ENCODE measurements at places on chromosomes 12 and 14.

DNA sequence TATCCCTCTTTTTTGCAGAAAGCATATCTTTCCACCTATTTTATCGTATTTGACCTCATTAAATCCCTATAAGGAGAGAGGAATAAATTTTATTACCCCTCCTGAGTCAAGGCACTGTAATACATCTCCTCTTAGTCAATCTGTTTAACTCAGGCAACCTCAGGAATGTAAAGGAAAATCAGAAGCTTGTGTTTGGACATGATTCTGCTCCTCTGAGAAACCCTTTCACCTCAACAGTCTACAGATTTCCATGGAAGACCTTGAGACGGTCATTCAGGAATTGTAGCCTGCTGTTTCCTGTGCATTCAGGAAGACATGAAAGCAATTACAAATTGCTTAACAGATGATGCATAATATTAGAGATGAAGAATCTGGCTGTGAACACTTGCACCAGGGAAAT, 360.8 kb downstream of the PAWR start:
- DNase-seq = no peak

DNA sequence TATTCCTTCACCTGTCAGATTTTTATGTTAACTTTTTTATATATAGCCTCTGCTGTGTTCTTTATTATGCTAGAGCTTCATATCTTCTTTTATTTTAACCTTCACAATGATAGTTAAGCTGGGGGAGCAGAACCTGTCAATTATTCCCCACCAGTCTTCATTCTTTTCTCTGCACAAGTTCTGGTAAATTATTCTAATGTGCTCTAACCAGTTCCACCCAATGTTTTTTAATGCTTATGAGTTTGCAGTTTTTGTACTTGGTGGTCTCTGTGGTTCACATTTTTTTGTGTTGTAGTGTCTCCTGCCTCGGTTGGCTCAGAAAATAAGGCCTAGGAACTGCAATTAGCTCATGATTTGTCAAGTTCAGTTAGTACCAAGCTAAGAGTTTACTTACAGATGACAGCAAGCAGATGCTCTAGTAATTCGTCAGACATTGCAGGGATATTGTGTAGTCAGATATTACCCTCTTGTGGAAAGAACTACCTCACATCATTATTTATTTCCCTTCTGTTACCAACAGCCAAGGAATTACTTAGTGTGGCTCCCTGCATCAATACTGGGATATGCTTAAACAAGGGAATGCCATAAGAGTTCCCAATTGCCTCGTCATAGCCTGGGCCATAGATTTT, 14.5 kb downstream of the DYRK2 start:
- no peak for DNase-seq

- peak; percentile 58 for DNase-seq
These were observed 1.5 kb downstream of the PRDM4 start for GRCh38 chr12:107759410-107759809.

- DNase-seq = peak; percentile 86
These were observed 121.7 kb upstream of the FUT8 start for GRCh38 chr14:65290830-65291229.

- DNase-seq = no peak
These were observed 35.6 kb downstream of the PTGER2 start for GRCh38 chr14:52349731-52350130.

DNA sequence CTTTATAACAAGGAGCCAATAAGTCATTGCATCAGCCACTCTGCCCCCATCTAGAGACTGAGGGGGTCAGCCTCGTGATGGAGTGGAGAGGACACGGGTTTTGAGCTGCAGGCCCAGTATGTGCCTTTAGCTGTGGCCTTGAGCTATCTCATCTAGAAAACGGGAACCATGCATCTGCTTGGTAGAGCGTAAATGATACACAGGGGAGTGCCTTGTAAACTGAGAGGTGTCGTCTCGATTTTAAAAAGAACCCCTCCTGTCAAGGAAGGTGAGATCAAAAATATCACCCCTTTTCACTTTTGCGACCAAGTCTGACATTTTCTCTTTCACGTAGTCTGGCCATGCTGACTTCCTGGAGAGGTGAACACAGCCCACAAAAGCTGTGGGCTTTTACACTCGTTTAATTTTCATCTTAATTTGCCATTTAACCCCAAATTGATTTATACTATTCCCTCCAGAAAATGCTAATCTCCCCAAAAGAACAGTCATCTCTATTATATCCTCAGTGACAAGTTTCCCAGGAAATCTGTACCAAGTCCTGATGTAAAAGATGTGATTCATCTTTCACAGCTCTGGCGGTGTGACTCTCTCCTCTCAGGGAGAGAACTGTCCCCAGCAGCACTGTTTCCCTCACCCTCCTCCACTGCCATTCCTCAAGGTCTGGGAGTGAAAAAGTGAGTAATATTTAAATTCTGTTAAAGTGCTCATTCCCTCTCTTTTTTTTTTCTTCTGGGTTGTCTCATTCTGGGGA, 30.6 kb downstream of the VCPKMT start:
- no peak for DNase-seq

GRCh38 chr12:123237646-123238329, 4.6 kb downstream of the MTRFR start:
- DNase-seq = peak; percentile 71

GRCh38 chr14:32724867-32725471, 213.7 kb upstream of the NPAS3 start:
- DNase-seq = no peak

GRCh38 chr12:11761869-11762567, 112.5 kb downstream of the ETV6 start:
- DNase-seq = no peak

- no peak for DNase-seq
These were observed 85.5 kb upstream of the HECTD1 start for GRCh38 chr14:31292937-31293616.

All from inflammatory macrophage (primary cell).